ENCODE measurements at places on chromosomes 16 and 17.
A peak's percentile ranks its signal among the peaks of the same experiment; 100 is the strongest.

DNA sequence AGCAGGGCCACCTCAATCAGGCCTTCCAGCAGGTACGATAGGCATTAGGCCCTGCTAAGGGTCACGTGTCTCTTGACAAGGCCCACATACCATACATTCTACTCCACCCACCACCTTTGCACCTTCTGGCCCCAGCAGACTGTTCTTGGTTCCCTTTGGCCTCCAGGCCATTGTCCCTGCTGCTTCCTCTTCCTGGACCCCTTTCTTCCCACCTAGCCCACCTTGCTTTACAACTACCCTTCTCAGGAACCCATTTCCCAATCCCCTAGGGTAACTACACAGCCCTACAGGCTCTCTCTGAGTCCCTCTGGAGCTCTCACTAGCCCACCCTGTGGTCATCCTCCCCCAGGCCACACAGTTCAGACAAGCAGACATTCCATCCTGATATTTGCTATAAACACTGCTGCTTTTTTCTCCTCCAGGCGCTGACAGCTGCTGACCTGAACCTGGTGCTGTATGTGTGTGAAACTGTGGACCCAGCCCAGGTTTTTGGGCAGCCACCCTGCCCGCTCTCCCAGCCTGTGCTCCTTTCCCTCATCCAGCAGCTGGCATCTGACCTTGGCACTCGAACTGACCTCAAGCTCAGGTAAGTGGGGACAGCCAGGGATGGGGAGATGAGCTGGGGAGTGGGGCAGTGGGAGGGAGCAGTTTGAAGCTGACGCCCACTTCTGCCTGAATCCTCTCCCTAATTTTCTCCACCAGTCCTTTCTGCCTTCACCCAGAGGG, 1.4 kb upstream of the NRN1L start:
- no peak for DNase-seq

GRCh38 chr17:66511135-66511534, 208.7 kb downstream of the PRKCA start:
- no peak for DNase-seq

- DNase-seq = no peak
Observed at GRCh38 chr16:3349175-3349574, 6.5 kb upstream of the OR2C1 start.

- peak; percentile 14 for DNase-seq
Observed at GRCh38 chr16:31874366-31875111, 932 bp downstream of the ZNF267 start.

Measured in hematopoietic multipotent progenitor cell treated with erythropoietin and hydrocortisone succinate and interleukin-3 and kit ligand, for 15 days (in vitro differentiated cells).